ENCODE measurements at places on chromosomes 16 and 17.

DNA sequence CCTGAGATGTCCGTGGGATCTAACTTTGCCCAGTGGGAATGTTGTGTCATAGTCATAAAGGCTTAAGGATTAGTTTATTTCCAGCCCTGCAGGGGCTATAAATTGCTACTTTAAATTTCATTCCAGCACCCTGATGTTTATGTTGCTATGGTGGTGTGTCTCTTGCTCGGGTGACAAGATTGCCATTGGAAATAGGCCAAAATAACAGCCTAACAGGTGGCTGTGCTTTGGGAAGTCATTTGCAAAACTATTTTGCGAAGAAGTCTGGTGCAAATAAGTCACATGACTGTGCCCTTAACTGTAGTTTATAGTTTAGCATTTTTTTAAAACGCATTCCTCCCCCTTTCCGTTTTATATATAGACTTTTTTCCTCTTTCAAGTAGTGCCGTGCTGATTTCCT lies 23.1 kb downstream of the PITPNC1 start:
- no peak for DNase-seq

DNA sequence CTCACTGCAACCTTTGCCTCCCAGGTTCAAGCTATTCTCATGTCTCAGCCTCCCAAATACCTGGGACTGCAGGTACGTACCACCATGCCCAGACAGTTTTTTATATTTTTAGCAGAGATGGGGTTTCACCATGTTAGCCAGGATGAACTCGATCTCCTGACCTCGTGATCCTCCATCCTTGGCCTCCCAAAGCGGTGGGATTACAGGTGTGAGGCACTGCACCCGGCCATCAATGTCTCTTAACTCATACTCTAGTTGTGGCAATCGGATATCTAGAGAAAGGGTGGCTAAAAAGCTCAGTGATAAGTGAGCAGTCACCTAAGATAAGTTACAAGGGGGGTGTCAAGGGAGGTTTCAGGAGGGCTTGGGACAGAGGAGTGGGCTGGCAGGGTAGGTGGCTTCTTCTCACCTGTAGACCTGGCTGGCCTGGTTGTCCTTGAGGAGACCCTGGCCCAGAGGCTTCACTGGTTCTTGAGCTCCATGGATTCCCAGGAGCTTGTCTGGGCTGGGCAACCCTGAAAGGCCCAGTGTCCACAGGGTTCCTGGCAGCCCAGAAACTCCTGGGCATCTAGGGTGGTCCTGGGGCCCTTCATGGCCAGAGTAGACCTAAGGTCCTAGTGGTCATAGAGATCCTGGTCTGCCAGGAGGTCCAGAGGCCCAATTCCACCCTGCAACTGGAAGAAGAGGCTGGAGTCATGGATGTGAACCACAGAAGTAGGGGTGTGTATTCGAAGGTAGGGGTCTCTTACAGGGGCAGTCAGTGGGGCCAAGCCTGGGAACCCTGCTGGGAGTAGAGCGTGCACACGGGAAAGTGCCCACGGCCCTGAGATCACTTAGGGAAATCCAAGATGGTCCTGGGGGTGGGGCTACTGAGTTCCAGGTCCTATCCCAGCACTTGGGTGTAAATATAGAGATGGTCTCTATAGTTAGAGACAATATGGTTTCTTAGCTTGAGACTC lies 12.7 kb upstream of the IGFBP4 start:
- no peak for DNase-seq

DNA sequence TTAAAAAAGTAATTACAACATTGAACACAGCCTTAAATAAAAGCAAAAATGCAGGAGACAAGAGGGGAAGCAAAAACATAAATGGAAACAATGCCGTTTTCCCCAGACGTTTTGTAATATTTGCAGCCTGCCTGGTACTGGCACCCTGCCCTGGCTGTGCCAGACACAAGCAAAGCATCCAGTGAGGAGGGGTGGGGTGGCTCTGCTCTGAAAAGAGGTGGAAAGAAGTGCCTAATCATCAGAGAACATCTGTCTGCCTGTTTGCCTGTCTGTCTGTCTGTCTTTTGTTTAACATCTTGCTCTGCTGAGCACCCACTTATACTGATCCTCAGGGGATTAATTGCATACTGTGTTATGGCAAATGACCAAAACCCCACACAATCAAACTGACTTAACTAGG lies 62.7 kb downstream of the C16orf82 start:
- no peak for DNase-seq

DNA sequence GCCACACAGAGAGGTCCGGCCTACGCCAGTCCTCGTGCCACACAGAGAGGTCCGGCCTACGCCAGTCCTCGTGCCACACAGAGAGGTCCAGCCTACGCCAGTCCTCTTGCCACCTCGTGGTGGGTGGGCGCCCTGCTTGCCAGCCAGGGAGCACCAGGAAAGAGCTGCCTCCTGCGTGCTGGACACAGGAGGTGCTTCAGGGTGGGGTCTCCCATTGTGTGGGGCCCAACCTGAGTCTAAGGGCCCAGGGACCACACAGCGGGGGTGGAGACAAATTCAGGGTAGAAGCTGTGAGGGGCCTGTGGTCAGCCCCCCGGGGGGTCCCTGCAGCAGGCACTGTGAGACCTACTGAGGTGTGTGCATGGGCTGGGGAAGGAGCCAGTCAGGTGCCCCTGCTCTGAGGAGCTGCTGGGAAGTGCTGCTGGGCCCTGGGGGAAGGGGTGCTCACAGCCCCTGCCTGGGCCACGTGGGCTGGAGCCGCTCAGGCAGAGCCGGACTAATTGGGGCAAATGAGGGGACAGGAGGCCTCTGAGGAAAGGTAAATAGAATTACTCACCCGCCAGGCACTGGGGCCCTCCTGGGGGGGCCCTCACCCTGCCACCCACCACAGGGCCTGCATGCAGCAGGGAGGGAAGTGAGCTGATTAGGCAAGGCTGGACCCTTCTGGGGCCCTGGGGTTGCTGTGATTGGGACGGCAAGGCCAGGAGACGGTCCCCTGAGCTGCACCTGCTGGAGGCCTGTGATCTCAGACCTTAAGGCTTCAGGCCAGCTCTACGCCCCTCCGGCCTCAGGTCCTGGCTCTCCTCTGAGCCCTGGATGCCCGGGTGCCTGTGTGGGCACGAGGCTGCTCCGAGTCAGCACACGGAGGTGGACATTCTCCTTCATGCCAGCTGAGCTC lies 11.0 kb downstream of the GCGR start:
- no peak for DNase-seq

DNA sequence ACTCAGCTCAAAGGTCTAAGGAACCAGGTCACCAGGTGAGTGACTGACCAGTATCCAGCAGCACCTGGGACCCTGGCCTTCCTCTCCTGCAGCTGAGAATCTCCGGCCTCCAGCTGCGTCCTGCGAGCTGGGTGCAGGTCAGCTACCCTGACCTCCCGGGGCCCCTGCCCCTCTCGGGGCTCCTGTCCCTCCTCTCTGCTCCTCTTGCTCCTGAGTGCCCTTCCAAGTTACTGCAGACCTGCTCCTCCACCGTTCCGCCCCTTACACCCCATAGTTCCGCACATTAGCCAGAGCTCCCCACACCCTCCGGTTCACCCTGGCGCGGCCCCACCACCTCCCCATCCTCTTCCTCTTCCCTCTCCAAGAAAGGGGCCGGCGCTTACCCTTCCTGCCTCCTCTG lies 10.6 kb downstream of the FOXJ1 start:
- DNase-seq: peak; percentile 69

- peak; percentile 46 for DNase-seq
Measured at GRCh38 chr17:19347323-19348080, 15.0 kb downstream of the B9D1 start.

- peak; percentile 82 for DNase-seq
Measured at GRCh38 chr17:34562387-34562786, 17.0 kb upstream of the TMEM132E start.

DNA sequence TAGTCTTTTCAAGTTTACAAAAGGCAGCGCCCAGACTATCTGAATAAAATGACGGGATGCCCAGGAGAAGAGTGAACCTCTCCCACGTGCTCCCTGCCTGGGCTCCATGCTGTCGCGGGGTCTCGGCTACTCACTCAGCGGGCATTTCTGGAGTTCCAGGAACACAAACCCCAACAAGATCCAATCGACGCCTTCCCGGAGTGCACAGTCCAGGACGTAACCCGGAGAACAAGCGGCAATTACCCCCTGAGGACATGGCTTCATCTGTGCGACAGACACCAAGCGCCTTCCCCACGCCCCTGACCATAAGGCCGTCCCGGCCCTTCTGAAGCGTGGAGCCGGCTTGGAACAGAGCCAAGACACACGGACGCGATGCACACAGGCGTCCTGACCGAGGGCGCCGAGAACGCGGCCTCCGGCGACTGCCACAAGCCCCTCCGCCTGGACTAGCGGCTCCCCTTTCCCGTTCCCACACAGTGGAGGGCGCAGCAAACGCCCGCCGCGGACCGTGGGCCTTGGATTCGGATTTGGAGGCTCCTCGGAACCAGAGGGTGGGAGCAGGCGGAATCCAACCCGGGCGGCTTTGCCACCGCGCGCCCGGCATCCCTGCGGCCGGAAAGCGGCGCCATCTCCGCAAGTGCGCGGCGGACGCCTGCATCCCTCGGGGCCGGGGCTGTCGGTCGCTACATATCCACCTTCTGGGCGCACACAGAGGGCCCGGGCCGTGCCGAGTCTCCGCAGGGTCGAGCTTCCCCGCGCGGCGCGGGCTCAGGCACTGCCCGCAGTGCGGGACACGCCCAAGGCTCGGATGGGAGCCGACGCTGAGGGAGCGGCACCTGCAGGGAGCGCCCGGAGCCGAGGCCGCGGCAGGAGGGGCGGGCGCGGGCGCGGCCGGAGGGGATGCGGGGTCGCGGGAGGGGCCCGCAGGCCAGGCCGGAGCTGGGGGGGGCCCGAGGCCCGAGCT lies 725 bp downstream of the ABCA3 start:
- DNase-seq: peak; percentile 82

DNA sequence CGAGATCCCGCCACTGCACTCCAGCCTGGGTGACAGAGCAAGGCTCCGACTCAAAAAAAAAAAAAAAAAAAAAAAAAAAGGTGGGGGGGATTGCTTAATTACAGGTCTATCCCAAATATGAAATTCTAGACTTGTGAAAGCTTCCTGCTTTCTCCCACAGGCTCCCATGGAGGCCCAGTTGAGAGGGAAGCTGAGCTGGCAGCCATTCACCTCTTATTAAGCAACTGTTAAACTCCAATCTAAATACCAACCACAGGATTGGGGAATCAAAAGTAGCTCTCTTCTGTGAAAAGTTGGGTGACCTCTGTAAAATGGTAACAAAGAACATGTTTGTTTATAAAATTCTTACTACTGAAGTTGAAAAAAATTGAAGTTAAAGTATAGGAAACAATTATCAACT lies 45.8 kb upstream of the STAC2 start:
- DNase-seq: no peak

DNA sequence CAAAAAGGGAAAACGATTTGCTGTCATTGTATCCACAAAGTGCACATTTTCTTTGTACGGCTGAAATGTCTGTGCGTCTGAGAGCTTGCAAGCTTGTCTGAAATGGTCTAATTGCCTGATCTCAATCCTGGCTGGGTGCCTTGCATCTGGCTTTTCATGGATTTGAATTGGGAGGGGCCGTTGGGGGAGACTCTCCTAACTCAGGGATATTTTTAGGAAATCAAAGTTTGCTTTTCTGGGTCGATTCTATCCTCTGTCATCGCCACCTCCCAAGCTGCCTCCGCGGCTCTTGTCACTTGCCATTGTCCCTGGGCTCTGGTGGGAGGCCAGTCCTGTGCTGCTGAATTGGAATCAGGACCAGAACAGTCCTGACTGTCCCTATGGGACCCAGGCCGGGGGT lies 33.3 kb upstream of the MGAT5B start:
- no peak for DNase-seq

GRCh38 chr17:41579484-41580243 lies 7.0 kb downstream of the KRT14 start:
- peak; percentile 100 for DNase-seq
